ENCODE measurements at places on chromosomes 4 and X.

GRCh38 chr4:98710831-98711230 lies 52.4 kb upstream of the TSPAN5 start:
- DNase-seq: no peak

GRCh38 chrX:41526925-41527324 lies 79.8 kb downstream of the NYX start:
- no peak for DNase-seq

- DNase-seq: no peak
These were observed 714.1 kb downstream of the FAT4 start for GRCh38 chr4:126028876-126029275.

GRCh38 chr4:180377741-180378140 lies 1865.5 kb upstream of the TENM3 start:
- no peak for DNase-seq

DNA sequence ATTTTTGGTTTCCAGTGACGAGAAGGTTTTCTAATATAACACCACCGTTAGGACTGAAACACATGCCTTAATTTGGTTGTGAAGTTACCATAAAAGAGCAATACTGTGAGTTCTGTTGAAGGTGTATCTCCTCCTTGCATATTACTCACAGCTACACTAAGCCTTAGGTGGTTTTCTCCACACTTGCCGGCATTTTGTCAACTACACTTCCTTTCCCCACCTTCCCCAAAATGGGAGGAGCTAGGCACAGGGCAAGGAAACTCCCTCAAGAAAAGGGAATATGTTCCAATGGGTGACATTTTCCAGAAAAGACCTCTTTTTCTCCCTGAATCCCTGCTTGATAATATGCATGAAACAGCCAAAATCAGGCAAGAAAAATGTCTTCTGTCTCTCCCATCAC lies 44.8 kb downstream of the RELL1 start:
- DNase-seq: no peak

GRCh38 chrX:13158911-13159310 lies 114.5 kb upstream of the FAM9C start:
- DNase-seq: no peak

DNA sequence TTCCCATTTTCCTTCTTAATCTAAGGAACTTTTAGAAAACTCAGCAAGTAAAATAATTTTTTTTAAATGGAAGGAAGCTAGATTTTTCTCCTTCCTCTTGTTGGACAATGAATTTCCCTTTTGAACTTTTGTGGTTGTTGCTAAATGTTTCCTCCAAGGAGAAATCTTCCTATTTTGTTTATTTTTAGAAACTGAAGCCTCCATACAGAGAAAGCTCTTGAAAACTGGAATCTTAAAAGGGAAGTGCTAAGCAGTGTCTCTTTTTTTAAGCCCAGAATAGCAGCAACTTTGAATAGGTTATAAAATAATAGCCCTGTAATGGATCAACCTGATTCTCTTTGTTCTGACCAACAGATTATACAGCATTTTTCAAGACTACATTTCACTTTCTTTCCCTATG lies 15.1 kb upstream of the DCLK2 start:
- DNase-seq: no peak

GRCh38 chr4:74428276-74428675 lies 16.7 kb upstream of the AREG start:
- DNase-seq: no peak

GRCh38 chr4:179272282-179272681 lies 1830.0 kb upstream of the AGA start:
- DNase-seq: no peak

GRCh38 chr4:120858776-120859175 lies 63.8 kb downstream of the PRDM5 start:
- no peak for DNase-seq

DNA sequence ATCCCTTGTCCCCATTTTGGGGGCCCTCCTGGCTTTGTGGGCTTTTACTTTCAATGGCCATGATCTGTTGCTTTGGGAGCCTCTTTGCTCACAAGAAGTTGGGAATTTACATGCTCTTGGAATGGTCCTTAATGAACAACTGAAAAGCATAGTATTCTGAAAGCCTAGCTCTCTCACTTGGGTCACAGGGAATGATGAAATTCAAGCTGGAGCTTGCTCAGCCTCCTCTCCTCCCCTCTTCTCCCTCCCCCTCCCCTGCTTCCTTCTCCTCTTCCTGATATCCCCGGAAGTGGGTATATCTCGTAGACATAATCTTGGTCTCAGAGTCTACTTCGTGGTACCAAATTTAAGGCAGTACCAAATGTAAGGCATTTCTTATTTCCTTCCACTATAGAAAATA lies 400.6 kb upstream of the NR3C2 start:
- no peak for DNase-seq

DNA sequence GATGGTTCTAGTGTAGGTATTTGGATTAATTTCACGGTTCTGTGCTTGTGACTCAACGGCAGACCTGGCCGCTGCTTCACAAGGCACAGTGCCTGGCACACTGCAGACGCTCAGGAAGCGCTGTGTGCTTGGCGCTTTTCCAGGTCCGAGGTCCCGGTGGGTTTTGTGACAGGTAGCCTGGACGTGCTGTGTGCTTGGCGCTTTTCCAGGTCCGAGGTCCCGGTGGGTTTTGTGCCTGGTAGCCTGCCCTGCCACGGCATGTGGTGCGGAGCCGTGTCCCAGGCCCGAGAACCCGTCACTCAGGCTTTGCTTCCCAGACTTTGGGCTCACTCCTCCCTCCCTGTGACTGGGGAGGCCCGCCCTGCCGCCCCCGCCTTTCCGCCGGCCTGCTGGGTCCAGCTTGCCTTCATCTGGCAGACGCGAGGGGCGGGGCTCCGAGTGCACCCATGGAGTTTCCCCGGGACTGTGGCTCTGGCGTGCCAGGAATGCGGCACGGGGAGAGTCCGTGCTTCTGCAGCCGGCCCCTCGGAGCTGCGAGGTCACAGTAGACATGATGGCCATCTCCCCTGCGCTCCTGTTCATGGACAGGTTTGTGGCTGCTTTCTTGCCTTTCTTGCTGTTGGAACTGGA lies 44.2 kb downstream of the TBC1D14 start:
- DNase-seq: no peak

- no peak for DNase-seq
These were observed 131.8 kb upstream of the ENPEP start for GRCh38 chr4:110344165-110344564.

- DNase-seq: no peak
These were observed 93.4 kb downstream of the SPCS3 start for GRCh38 chr4:176413171-176413570.

DNA sequence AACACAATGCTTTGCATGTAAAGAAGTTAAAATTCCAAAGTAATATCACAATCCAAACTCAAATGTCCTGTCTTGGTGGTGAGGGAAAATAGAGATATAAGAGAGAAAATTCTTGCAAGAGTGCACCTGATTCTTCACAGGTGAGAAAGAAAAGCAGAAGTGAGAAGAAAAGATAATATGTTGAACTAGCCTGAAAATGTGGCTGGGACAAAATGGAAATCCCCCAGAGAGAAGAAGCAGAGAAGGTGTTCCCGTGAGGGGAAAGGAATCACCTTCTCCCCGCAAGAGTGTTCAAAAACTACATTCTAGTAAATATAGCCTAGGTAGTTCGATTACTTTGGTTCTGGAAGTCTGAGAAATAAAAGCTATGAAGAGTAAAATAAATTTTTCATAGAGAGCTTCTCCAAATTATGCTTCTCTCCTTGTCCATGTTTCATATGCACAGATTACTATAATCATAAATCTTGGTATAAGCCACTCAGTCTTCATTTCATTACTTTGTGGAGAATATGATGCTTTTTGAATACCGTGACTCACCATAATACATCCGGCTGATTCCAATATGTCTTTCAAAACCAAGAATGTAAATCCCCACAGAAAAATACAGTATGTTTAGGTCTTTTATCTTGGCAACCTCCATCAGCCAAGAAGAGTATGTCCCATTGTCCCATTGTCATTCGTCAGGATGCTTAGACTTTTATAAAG lies 63.1 kb downstream of the COX18 start:
- no peak for DNase-seq

- DNase-seq: no peak
These were observed 713.5 kb downstream of the ADGRL3 start for GRCh38 chr4:61913619-61914018.

- DNase-seq: no peak
These were observed 129.4 kb upstream of the ACSL4 start for GRCh38 chrX:109862433-109862832.

DNA sequence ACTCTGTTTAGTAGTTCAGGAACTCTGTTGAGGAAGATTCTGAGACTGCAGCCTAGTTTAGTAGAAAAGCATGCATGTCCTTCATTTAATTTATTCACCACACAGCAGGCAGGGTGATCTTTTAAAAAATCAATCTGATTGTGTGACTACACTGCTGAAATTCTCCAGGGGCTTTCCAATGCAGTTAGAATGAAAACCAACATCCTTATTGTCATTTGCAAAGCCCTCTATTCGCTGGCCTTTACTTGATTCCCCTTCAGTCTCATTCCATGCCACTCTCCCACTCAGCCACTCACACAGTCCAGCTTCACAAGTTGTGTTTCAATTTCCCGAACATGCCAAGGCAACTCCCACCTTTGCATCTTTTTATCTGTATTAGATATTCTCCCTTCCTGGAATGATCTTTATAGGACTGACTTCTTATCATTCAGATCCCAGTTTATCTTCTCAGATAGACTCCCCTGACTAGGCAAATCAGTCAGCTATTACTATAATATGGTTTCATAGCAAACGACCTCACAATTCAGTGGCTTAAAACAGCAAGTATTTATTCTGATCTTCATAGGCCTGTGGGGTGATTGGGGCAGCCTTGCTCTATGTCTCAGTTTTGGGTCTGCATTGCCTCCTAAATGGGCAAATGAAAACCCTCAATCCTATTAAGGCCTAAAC lies 21.3 kb upstream of the FTHL17 start:
- no peak for DNase-seq

DNA sequence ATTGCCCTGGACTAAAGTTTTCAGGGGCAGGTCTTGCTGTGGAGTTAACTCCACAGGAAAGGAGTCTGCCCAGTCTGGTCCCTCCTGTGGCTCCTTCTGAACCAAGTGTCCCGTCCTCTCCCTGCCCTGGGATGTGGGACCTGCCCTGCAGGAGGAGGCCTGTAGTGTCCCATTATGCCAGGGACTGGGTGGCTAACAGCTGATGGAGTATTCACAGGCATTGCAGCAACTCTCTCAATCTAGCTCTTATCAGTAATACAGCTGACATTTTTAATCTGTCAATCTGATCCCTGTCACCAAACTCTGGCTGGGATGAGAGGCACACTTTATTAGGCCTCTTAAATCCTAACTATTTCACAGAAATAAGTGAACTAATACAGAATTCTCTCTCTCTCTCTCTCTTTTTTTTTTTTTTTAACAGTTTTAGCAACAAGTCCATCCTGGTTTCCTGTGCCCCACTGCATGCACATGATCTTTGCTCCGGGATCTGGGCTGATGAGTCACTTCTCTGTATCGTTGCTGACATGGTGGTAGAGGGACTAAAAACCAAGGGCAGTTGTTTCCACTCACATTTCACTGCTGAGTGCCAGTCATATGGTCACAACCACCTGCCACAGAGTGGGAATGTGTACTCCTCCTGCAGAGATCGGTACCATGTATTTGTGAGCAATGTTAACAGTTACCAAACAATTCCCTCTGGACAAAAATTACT lies 39.1 kb downstream of the HAND2 start:
- no peak for DNase-seq

- DNase-seq: no peak
These were observed 12.4 kb downstream of the PRRG1 start for GRCh38 chrX:37361596-37361995.

DNA sequence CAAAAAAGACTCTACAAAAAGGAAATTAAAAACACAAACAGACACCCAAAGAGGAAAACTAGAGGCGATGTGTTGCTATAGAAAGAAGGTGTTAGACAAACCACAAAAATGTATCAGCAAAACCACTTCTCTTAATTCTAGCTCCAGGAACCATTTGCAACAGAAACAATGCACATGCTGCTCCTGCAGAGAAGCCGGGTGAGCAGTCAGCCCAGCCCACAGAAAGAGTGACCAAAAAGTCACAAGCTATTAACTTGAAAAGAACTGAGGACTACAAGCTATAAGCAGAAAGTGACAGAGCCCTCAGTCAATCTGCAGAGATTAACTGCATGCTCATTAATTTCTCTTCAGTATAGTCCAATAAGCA lies 96.2 kb upstream of the KLHL13 start:
- no peak for DNase-seq

DNA sequence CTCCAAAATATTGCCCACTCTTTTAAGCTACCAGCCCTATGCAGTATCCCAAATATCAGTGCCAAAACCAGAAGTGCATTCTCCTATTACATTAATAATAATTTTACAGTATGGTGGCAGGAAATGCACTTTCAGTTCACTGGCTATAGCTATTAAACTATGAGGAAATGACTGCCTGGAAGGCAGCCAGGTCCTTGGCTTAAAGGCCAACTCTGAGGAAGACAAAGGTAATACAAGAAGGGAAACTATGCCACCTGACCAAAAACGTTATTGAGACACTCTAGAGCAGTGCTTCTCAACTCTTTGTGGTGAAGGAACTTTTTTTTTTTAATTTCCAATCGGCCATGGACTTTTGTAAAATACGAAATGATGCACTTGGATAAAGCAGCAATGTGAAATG lies 133.6 kb upstream of the VAMP7 start:
- no peak for DNase-seq

DNA sequence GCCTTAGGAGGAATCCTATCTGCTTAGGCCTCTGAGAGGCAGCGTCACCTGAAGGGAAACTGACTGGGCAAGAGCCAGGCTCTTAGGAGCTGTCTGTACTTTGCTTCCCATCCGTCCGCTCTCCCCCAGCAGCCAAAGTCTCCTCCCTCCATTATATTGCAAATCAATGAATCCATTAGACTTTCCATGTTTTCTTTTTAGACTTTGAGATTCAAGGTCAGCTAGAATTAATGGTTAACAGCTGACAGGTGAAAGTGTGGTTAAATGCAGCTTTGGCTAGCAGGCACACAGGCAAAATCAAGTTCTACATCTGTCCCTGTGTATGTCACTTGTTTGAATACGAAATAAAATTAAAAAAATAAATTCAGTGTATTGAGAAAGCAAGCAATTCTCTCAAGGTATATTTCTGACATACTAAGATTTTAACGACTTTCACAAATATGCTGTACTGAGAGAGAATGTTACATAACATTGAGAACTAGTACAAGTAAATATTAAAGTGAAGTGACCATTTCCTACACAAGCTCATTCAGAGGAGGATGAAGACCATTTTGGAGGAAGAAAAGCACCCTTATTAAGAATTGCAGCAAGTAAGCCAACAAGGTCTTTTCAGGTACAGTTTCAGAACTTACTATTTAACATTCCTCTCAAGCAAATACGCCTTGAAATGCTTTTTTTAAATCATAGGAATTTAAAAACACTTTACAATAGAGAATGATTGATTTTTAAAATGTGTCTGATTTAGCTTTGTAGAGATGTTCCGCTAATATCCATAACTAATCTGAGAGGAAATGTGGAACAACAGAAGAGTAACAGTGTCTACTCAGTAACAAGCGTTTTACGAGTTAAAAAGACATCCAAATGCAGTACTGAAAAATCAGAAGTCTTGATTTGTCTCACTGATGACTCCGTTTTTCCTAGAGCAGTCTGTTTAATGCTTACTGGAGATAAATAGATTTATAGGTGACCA lies at the start of gene F11:
Gene F11, plus strand, starts transcription at position 507 of the 970 bp plus-strand sequence. CDS start 948 bp downstream, outside the sequence.
- DNase-seq: no peak

- DNase-seq: no peak
These were observed 7.3 kb downstream of the LCORL start for GRCh38 chr4:18014269-18014668.
